ENCODE measurements at places on chromosomes 3 and 15.

DNA sequence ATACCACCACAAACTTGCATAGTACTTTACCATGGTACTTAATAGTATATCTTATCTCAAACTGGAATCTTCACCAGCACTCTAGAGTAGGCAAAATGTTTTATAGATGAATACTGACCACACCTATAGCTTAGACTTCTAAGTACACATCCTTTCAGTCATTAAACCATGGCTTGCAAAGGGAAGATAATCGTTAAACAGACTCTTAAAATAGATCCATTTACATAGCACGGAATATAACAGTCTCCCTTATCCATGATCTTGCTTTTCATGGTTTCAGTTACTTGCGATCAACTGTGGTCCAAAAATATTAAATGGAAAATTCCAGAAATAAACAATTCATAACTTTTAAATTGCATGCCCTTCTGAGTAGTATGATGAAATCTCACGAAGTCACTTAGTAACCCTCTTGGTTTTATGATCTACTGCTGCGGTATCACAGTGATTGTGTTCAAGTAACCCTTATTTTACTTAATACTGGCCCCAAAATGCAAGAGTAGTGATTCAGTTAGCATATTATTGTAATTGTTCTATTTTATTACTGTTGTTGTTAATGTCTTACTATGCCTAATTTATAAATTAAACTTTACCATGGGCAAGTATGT is 111.4 kb downstream of the HERC1 start:
- DNase-seq = no peak

- no peak for DNase-seq
Measured at GRCh38 chr3:191176038-191176785, 22.8 kb upstream of the OSTN start.

DNA sequence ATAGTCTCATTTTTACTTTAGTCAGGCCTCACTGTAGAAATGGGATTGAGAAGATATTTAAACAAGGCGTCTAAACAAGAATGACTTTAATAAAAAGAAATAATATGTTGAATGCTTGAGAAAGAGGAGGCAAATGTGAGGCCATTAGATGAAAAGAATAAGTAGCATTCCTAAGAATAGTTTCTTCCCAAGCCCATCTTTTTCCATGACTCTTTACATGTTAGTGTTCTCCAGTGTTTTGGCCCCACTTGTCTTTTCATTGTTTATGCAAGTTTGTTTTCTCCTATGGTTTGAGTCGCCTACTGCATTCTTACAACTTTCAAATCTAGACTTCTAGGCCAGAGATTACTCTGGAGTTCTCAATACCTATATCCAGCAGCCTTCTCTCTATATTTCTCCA is 39.0 kb downstream of the TSC22D2 start:
- no peak for DNase-seq

DNA sequence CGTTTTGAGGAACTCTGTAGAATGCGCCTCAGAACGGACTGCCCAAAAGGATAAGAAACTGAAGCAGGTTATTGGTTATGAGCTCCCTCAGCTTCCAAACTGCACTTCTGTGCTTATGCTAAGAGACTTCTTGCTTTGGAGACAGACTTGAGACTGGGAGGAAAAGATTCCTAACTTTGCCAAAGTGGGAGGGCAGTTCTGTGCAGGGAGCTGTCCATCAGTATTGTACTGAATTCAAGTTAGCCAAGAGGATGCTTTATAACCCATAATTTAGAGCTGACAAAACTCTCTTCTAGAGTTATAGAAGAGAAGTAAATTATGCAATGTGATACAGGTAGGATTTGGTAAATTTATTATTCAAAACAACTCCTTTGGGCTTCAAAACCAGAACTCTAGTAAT is 519.8 kb upstream of the GBE1 start:
- no peak for DNase-seq

GRCh38 chr15:97995881-97996603 is 35.5 kb downstream of the ARRDC4 start:
- no peak for DNase-seq

DNA sequence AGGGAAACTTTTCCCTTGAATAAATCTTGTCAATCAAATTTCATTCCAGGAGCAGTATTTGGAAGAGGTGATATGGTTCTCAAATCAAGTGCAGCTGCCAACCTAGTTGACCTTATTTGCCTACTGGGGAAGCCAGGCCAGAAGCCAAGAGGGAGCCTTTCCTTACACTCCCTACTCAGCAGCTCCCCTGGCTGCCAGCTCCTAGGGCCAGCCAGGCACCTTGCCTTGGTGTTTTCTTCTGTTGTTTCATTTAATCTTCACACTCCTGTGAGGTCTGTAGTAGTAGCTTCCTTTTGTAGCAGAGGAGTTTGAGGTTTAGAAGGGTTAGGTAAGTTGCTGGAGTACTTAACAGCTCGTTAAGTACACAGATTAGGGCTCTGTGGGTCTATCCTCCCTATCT is 22.6 kb downstream of the MKRN2OS start:
- no peak for DNase-seq

GRCh38 chr3:134037168-134037567 is 7.4 kb upstream of the SLCO2A1 start:
- no peak for DNase-seq

GRCh38 chr3:46442576-46443530 is 21.9 kb downstream of the LTF start:
- no peak for DNase-seq

DNA sequence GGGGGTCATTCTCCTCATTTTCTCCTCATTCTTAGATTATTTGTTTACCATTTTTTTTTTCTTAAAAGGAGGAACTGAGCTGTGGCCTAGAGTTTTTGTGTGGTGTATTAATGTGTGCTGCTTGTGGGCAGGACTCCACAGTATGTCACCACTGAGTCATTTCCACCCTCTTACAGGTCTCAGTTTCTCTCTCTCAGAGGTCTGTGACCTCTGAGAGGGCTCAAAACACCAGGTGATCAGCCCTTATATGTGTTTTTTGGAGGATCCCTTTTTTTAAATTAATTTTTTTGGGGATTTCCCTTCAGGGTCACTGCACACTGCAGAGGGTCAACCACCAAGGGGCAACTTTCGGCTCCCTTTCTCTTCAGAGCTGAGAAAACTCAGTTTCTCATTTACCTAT is 166.4 kb downstream of the SUCNR1 start:
- DNase-seq = no peak

DNA sequence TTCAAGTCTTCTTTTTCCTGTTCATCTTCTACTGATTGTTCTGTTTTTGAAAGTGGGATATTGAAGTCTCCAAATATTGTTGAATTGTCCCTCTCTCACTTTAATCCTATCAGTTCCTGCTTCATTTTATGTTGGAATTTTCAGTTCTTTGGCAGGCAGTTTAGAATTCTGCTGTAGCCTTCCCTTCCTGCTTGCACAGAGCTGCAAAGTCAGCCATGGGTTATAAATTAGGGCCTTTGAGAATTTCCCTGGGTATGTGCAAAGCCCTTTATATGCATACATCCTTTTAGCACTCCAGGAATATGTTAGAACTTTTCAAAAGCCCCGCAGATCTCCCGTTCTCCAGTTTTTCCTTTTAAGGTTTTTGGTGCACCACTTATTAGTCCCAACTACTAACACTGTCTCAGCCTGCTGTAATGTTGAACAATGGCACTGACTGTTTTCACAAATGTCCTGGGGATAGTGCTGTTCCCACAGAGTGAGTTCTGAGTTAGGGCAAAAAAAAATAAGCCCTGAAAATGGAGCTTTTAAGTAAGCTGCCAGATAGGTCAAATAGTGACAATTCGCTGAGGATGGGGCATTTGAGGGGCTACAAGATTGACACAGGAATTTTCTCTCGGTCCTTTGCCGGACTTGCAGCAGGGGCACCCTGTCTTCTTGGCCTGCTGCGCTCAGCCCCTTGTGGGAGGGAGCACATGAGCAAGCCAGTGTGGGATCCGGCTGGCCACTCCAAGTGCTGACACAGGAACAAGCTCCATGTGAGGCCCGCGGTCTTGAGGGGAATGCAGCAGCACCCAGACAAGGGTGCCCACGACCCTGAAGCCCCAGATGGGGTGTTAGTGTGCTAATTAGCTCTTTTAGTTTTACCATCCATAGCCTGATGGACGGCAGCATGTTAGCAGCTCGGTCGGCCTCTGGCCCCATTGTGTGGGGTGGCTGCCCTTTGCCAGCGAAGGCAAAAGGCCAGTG is 96.0 kb downstream of the VPS8 start:
- DNase-seq = no peak

DNA sequence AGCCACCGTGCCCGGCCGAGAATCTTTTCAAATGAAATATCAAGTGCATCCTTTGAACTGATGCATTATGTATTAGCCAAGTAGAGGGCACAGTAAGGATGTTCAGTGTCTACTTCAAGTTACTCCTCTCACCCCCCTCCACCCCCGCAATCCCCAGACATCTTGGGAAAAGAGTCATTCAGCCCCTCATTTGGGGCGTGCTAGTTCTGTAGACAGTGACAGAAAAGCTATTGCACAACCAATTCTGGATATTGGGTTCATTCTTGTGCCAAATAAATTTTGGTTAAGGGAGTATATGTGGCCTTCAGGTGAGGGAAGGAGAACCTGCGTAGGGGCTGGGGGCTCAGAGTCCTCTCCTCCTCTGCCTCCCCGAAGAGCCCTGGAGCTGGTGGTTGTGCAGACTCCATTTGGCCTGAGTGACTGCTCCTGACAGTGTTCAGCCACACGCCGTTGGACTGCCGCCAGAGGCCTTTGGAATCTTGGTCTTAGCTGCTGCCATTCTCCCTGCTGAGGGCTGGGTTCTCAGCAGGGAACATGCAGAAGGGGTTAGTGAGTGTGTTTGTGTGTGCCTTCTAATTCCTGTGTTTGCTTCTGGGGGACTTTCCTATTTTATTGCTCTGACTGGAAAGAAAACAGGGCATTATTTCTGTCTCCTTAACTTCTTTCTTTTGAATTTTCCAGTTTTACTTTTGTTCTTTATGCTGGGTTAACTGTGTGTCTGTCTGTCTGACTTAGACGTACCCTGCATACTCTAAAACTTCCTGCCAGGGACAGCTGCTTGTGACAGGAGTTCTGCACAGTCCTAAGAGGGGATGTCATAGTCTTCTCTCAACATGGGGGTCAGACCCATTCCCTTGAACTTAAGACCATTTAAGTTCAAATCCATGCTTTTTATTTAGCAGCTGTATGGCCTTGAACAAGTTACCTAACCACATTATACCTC is 21.0 kb downstream of the RARB start:
- no peak for DNase-seq

- DNase-seq = peak; percentile 33
Measured at GRCh38 chr3:119681279-119681678, 4.1 kb upstream of the COX17 start.

GRCh38 chr3:77412021-77412438 is 372.1 kb downstream of the ROBO2 start:
- DNase-seq = no peak

DNA sequence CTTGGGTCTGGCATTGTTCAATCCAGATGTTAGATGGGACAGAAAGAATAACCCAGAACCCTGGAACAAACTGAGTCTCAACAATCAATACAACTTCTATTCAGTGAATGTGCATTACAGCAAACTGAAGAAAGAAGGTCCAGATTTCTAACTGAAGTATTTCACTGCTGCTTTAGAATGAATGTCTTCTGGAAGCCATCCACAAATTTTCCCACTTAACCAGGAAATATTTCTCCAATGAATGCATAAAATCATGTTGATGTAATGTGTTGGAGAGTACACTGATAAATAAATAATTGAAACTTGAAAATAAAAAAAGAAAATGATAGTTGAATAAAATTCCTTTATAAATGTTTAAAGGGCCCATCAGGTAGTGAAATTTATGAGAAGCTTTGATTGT is 658.6 kb downstream of the ZBBX start:
- no peak for DNase-seq

GRCh38 chr3:169204751-169205150 is 458.8 kb downstream of the MECOM start:
- no peak for DNase-seq

- DNase-seq = no peak
Measured at GRCh38 chr3:170634663-170635384, 48.9 kb upstream of the SLC7A14 start.

DNA sequence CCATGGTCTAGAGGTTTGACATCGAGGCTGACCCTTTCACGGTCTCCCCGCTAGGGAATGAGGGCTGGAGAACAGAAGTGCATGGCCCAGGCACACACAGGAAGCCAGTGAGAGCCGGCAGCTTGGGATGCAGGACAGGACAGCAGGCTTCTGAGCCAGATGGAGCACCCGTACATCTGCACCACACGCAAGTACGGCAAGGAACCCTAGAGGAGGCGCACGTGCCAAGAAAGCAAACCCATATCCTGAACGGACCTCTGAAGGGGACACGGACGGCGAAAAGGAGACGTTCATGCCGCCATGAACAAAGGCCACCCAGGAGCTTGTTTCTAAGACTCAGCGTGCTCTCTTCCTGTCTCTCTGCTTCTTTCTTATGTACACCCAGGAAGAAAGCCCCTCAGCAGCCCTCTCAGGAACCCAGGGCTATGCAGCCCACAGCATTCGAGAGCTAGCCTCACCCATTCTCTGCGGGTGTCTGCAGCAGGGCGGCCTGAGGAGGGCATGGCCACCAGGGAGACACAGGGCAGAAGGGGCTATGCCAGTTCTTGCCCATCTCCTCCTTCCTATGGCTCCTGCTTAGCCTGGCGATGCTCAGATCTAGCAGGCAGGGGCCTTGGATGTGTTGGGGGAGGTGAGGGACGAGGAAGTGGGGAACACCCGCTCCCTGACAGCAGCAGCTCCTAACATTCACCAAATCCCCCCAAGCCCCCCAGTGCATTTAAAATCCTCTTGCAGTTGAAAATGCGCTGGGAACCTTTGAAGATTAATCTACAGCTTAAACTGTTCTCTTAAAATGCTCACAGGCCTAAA is 81.3 kb downstream of the PCSK6 start:
- no peak for DNase-seq

DNA sequence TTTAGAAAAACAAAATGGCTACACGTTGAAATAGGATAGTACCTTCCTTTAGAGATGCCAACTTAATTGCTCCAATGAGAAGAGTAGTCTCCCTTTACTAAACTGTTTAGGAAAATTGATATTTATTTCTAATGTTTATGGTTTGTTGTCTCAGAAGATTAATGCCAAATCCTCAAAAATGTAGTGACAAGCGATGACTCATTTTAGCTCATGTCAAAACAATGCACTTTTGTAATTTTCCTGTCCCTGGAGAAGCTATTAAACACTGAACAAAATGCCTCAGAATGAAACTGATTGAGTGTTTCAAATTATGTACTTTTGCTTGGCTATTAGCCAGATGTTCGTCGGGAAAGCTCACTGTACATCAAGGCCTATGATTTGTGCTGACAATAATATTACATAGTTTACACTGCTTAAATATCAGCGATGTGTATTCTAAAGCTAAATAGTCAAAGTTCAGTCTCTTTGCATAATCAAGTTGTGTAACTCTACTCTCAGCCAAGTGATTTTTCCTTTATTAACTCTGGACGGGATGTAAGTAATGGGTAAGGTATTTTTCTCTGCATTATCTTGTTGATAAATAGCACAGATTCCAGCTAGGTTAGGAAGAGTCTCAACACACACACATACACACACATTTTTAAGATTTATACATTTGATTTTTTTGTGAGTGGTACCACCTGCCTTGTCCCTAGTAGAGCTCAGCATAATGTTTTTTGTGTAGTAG is 83.7 kb downstream of the CMSS1 start:
- peak; percentile 54 for DNase-seq
